ENCODE measurements at places on chromosomes 4 and X.

DNA sequence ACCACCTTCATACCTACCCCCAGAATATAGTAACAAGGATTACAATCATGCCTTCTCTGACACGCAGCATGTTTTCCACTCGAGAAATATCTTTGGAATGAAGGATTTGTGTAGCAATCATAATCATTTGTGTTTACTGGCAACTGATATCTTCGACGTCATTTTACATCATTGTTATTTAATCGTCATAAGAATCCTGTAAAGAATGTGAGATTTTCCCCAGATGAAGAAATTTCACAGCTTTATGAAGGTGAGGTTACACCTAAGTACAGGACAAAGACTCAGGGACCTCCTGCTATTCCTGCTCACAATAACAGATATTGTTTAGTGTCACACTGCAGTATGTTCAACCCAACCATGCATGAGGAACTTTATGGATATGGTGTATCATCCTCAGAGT, 198.2 kb upstream of the LDB2 start:
- DNase-seq = no peak

GRCh38 chrX:148416142-148416541, 84.3 kb upstream of the AFF2 start:
- DNase-seq = no peak

GRCh38 chrX:40483502-40483901, 97.3 kb upstream of the ATP6AP2 start:
- no peak for DNase-seq

GRCh38 chr4:71303850-71304249, 35.0 kb upstream of the SLC4A4 start:
- DNase-seq = no peak

GRCh38 chr4:182795446-182796238, 121.5 kb downstream of the DCTD start:
- no peak for DNase-seq

DNA sequence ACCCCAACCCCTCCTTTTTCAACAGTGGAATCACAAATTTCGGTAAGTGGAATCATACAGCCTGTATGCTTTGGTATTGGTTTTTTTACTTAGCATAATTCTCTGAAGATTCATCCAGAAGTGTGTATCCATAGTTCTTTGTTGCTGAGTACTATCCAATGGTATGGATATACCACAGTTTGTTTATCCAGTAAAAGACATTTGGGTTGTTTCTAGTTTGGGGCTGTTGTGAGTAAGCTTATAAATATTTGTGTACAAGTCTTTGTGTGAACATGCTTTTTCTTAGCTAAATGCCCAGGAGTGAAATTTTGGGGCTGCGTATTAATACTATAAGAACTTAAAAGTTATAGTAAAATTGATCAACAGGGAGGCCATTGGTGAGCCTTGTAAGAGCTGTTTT, 57.5 kb upstream of the GC start:
- DNase-seq = no peak

- no peak for DNase-seq
Measured at GRCh38 chrX:150870487-150871340, 27.8 kb downstream of the CD99L2 start.

DNA sequence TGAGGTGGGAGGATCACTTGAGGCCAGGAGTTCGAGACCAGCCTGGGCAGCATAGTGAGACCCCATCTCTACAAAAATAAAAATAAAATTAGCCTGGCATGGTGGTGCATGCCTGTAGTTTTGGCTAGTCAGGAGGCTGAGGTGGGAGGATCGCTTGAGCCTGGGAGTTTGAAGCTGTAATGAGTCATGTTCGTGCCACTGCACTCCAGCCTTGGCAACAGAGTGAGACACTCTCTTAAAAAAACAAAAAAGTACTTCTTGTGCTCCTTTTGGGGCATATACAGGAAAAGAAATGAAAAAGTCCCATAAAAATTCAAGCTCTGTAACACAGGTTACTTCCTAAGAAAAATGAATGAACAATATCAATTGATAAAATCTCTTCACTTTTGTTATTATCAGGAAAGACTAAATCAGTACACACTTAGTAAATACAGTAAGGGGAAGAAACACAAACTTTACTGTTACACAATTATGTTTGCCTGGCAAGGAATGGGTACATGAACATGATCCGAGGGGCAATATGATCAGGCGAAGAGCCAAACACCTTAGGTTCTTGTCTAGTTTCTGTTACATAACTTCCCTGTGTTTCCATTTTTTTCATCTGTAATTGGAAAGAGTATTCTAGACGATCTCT, 46.9 kb downstream of the CCDC158 start:
- DNase-seq = no peak

DNA sequence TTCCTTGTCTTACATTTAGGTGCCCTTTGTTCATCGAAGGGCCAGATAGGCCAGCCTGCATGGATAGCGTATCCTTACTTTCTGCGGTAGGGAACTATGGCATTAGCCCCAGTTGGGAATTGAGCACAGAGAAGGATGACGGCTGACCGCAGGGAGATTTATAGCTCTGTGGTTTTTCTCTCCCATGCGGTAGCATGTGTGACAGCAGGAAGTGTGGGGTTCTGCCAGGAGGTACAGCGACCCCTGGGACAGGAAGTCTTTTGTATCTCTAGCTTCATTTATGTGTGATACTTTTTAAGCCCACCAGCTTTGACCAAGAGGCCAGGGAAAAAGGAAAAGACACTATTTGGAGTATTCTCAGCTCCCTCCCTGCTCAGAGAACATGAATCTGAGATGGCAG, 33.1 kb downstream of the GAB3 start:
- no peak for DNase-seq

GRCh38 chr4:185654965-185655554, 119.8 kb upstream of the PDLIM3 start:
- no peak for DNase-seq

- peak; percentile 82 for DNase-seq
Measured at GRCh38 chrX:38233891-38234667, 13.4 kb upstream of the SRPX start.

- no peak for DNase-seq
Measured at GRCh38 chrX:39740078-39740477, 357.7 kb downstream of the BCOR start.

- no peak for DNase-seq
Measured at GRCh38 chrX:121151293-121151692, 103.9 kb downstream of the GLUD2 start.

GRCh38 chr4:687971-688853, 739 bp downstream of the SLC49A3 start:
- DNase-seq = peak; percentile 73

DNA sequence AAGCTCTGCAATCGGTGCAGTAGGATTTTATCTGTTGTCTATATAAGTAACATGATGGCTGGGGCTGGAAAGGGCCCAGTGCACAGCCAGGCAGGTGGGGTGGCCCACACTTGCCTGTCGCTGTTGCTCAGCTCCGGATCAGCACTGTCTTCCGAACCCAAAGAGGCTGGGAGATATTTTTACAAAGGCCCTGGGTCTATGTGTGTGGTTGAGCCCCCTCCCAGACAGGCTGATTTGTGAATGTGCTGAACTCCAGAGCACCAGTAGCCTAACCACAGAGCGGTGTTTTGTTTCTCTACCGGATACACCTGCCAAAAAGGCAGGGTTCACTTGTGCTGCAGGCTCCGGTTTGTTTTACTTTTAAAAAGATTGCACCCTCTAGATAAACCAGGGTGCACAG, 33.5 kb upstream of the CHRNA9 start:
- DNase-seq = no peak

- DNase-seq = no peak
Measured at GRCh38 chr4:143443728-143444127, 69.8 kb upstream of the SMARCA5 start.

GRCh38 chr4:17561195-17561909, 15.6 kb upstream of the LAP3 start:
- peak; percentile 84 for DNase-seq

DNA sequence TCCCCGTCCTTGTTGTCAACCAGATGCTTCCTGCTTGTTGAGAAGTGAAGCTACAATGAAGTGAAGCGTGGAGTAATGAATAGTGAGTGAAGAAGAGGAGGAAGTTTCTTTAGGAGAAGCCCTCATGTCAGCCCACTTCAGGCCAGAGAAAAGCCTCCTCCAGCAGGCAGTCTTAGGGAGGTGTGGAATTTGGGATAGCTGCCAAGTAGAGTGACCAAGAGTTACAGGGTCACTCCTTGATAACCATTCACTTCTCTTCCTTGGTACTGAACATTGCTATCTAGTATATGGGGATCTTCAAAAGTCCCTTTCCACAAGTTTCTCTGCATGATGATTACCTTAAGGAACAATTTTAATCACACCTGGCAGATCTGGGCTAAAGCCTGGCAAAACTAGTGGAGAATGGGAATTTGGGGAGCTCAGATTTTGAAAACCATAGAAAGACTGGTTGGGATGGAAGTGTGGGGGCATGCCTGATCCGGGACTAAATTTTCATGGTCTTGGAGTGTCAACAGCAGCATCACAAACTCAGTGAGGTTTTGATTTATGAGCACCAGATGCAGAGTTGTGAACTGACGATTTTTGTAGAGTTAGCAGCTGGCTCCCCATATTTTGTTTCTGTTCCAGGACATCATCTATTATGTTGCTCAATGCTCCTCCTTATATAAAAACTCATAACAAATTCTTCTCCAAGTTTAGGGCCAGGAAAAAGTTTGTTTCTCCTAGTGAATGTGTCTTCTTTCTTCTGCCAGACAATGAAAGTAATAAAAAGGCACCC, 53.1 kb downstream of the IGSF1 start:
- DNase-seq = no peak

DNA sequence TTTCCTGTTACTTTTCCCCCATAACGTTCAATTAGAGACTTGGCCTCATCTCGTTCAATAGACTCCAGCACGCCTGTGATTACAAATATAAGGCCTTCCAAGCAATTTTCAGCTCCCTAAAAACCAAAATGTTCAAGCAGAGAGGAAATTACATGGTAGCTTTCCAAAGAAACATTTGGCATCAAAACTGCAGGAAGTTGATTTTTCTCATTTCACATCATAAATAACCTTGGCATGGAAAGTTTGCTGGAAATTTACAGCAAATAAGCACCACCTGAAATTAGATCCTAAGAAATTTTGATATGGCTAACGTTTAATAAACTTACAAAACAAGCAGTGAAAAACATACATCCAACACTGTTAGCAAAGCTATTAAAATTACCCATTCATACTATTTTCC, 53.3 kb downstream of the RFC1 start:
- DNase-seq = no peak

GRCh38 chr4:129239088-129239487, 143.1 kb downstream of the C4orf33 start:
- no peak for DNase-seq

GRCh38 chr4:86675548-86675947, 81.4 kb downstream of the PTPN13 start:
- no peak for DNase-seq

GRCh38 chrX:149987613-149988012, 49.3 kb upstream of the EOLA2 start:
- DNase-seq = no peak

DNA sequence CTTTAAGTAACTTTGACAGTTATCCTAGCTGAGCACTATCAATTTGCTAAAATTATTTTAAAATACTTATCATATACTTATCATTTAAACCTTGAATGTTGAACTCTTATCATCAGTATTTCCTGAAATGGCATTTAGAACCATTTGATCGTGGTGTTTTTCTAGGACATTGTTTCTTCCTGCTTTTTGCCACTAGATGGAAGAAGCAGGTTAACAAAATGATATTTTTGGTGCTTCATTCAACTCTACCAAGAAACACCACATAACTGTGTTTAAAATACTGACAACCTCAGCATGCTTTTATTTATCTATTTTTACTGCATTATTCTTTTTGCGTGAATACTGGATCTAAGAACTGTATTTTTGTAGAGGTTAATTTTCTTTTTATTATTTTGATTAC, 44.6 kb downstream of the C4orf33 start:
- no peak for DNase-seq

DNA sequence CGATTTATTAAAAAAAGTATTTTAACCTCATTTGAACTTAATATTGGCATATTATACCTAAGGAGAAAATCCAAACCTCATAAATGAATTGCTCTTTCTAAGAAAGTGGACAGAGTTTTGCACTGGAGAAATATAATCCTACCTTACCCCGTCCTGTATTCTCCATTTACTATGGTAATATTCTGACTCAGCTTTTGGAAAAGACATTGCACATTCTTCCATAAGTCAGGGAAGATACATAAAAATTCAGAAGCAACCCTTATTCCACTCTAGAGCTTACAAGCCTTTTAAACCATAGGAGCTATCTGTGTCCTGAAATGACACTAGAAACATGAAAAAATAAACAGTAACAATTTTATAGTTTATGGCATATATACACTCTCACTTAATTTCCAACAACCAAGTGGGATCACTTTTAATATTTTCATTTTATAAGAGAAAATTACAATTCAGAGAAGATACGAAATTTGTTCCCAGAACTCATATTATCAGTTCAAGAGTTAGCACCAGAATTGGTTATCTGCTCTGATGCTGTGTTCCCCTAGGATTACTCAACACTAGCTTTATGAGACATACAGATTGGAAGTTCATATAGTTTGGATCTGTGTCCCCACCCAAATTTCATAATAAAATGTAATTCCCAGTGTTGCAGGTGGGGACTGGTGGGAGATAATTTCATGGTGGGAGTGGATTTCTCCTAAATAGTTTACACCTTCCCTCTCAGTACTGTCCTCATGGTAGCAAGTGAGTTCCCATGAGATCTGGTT, 359.4 kb downstream of the ARAP2 start:
- no peak for DNase-seq

GRCh38 chrX:63530654-63531053, 179.5 kb upstream of the SPIN4 start:
- no peak for DNase-seq

- no peak for DNase-seq
Measured at GRCh38 chr4:2788532-2789103, 4.3 kb upstream of the SH3BP2 start.

GRCh38 chrX:3307881-3308280, 38.6 kb downstream of the MXRA5 start:
- no peak for DNase-seq

DNA sequence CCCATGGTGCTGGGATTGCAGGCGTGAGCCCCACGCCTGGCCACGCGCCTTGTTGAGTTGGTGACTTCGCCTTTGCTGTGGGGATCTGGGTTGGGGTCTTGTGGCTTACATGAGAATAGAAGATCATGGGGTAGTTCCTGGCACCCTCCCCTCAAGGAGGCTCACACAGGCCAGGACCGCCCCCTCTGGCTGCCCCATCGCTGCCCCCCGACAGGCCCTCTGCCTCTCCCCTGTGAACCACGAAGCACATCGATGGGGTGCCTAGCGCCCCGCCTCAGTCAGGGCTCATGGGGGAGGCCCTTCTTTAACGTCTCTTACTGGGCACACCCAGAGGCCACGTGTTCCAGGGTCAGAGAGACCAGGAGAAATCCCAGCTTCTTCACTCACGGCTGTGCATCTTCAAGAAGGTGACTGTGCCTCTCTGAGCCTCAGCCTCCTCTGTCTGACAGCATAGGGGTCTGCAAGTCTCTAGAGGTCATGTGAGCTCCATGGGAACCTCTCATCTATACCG, 23.6 kb upstream of the SPON2 start:
- no peak for DNase-seq
